Activated naive CD8-positive, alpha-beta T cell treated with anti-CD3 and anti-CD28 coated beads for 36 hours (primary cell): ENCODE measurements at places on chromosomes 4 and X.

DNA sequence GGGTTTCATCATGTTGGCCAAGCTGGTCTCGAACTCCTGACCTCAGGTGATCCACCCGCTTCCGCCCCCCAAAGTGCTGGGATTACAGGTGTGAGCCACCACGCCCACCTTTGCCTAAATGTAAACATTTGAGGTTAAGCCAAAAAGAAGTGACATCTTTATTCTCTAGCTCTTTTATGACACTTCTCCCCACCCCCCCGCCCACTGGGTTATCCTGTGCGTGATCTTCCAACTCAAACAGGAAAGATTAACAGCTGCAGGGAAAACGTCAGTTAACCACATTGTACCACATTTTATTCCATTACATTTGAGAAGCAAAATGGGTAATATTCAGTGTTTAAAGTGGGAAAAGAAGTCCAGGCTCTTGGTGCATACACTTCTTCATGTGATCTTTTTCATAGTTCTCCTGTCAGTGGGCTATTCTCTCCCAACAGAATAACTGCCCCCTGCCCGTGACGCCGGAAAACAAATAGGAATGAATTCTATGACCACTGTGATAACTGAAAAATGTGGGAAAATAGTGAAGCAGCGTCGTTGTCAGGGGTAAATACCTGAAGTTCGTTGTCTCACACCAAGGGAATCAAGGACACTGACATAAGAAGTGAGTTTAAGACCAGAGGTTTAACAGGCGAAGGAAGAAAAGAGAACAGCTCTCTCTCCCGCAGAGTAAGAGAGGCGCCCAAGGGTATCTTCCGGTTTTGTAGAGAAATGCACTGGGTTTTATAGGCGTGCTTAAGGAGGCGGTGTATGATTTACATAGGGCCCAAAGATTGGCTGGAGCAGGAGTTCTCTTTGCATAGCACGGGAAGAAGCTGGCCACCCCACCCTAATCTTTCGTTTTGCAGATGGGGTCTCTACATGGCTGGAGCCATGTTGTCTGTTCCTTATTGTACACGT, 9.7 kb upstream of the SRD5A3 start:
- DNase-seq: peak; percentile 31

GRCh38 chr4:147594107-147594506, 23.1 kb upstream of the TMEM184C start:
- no peak for DNase-seq

DNA sequence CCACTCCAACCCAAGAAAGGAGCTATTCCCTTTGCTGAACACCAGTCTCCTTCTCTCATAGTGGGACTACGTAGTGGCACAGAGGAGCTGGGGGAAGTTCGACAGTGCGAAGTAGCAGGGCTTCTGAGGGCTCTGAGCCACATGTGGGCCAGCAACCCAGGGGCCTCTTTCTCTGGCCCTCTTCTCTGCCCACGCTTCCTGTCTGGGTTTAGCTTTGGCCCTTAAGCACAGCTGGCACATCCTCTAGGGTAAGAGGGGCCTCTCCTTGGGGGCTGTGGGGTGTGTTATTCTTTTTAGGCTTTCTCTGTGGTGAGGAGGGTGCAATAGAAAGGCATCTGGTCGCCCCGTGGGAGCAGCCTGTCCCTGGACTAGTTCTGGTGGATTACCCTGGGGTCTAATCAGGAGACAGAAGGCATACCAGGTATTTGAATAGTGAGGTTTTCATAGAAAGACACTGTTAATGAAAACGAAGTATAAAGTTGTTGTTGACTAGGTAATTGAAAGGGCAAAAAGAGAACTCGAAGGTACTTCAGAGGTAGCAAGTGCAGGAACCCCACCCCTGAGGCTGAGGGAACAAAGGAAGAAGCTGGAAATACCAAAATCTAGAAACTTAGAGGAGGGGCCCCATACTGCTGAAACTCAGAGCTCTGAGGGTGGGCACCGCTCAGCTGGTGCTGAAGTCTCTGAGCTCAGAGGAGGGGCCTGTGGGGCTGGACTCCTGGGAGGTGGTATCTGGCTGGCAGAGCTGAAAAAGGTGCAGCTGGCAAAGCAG, 151.9 kb upstream of the RPS6KA3 start:
- peak; percentile 21 for DNase-seq

GRCh38 chr4:55032788-55033187, 92.6 kb downstream of the KDR start:
- DNase-seq: no peak

DNA sequence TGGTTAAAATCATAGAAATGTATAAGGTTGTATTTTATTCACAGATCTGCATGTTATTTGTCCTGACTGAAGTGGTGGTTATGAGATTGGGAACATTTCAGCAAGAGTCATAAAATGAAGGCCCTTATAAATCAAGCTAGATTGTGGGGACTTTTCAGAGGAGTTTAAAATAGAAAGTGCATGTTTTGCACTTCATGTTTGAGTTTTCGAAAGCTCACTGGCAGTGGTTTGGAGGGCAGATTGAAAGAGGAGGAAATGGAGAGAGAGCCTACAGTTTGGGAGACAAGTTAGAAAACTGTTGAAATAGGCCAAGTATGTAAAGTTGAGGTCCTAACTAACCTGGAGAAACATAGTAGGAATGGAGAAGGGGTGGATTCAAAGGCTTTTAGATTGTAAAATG, 124.9 kb downstream of the KDM6A start:
- DNase-seq: no peak

DNA sequence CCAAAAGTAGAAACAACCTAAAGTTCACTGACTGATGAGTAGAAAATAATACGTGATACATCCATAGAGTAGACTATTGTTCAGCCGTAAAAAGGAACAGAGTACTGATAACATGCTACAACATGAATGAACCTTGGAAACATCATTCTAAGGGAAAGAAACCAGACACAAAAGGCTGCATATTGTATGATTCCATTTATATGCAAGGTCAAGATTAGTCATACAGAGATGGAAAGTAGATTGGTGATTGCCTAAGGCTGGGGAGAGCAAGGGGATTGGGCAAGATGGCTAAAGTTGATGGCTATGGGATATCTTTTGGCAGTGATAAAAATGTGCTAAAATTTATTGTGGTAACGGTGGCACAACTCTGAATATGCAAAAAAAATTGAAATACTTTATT, 209.1 kb downstream of the RELL1 start:
- DNase-seq: no peak

DNA sequence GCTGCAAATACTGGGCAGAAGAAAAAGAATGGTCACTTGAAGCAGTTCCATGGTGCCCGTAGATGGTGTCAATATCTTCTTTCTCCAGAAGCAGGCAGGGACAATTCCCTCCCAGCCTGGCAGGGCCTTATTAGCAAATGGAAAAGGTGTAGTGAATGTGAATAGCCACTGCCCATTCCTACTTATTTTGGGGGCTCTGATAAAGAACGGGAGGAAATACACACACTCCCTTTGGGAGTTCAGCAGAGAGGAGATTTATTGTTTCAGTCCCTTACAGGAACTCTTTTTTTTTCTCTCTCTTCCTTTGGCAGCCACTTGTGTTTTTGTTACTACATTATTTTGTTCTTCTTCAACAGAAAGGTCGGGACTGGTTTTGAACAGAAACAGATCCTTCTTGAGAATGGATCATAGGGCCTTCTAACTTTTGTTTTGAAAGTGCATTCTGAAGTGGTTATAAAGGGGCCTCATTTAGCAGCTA, at the start of gene EMCN:
Gene EMCN, minus strand, starts transcription at position 159 of the 478 bp plus-strand sequence. Its CDS starts 108 bp downstream, at position 51.
- no peak for DNase-seq

DNA sequence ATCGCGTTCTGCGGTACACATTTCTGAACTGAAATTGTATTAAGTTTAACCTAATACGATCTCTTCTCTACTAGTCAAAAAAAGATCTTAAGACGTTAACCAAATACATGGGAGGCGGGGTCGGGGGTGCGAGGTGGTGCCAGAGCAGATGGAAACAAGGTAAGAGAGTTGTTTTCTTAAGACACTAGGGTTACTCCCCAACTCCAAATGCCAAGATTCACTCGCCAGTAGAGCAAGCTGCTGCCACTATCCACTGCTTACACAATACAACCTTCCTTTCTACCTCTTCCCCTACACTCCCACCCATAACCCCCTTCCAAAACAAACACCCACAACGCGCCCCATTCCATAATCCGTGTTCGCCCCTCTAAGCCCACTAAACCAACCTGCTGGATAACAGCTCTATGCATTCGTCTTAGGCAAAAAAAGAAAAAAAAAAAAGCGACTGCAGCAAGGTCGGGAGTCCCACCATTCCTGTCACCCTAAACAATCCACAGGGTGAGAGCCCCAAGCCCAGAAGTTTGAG, 1.3 kb downstream of the LCORL start:
- DNase-seq: peak; percentile 10

- DNase-seq: no peak
Observed at GRCh38 chr4:78520808-78521226, 30.8 kb upstream of the ANXA3 start.

- no peak for DNase-seq
Observed at GRCh38 chrX:33721927-33722326, 410.2 kb downstream of the FAM47A start.

- DNase-seq: no peak
Observed at GRCh38 chr4:120317713-120318112, 251.1 kb upstream of the MAD2L1 start.

DNA sequence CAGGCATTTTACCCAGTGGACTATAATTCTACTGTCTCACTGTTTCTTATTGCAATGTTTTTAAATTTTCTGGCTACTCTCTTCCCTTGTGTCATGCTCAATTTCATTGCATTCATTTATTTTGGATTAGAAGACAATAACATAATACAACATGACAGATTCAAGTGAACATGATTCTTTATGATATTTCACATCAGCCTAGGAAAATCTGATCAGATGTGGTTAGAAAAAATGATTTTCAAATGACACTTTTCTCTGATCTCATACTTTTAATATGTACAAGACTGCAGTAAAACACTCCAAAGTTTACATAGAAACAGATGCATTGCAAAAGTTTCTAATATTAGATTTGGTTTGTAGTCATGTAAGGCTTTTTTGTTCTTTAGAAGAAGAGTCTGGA, 586.0 kb downstream of the ACTRT1 start:
- DNase-seq: no peak

- DNase-seq: no peak
Observed at GRCh38 chr4:14800977-14801376, 201.3 kb upstream of the CPEB2 start.

- no peak for DNase-seq
Observed at GRCh38 chr4:13542577-13543031, 1.7 kb downstream of the NKX3-2 start.

DNA sequence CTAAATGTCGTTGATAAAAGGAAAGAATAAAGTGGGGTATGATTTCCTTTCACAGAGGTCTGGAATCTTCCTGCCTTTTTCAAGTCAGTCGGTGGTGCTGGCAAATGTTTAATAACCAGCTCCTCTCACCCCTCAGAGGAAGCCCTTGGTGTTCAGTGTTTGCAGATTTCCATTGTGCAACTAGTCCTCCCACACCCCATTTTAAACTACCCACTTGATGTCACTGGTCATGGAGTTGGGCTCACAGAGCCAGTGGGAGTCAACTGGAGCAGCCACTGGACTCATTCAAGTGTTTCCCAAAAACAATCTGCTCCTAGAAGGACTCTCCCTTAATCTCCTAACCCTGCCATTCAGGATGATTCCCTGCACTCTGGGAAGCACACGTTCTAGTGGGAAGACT, 149.2 kb downstream of the PTTG2 start:
- DNase-seq: no peak

- DNase-seq: no peak
Observed at GRCh38 chr4:5941601-5942000, 48.7 kb upstream of the CRMP1 start.

DNA sequence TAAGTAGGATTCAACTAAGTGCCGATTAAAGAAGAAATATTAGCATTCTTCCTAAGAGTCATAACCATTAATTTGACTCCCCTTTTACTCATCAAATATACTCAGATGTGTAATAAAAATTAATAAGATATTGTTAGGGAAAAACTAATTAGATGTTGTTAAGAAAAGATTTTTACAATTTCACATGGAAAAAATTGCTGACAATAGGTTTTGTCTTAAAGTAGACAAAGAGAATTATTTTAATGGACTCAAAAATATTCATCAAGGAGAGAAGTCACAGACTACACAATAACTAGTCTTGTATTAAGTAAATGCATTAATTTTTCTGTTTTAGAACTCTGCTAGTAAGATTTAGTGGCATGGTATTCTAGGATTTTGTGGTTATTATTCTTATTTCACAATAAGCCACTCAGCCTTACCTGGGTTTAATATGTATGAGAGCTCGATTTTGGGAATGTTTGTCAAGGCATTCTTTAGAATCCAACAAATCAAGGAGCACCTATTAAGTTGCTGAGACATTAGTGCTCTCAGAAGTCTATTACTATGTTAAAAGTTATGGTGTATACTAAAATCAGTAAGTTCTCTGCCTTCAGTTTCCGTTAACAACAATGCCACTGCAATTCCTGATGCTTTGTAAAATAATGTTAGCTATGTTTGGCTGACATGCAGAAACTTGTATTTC, 110.2 kb upstream of the UGT8 start:
- DNase-seq: no peak

DNA sequence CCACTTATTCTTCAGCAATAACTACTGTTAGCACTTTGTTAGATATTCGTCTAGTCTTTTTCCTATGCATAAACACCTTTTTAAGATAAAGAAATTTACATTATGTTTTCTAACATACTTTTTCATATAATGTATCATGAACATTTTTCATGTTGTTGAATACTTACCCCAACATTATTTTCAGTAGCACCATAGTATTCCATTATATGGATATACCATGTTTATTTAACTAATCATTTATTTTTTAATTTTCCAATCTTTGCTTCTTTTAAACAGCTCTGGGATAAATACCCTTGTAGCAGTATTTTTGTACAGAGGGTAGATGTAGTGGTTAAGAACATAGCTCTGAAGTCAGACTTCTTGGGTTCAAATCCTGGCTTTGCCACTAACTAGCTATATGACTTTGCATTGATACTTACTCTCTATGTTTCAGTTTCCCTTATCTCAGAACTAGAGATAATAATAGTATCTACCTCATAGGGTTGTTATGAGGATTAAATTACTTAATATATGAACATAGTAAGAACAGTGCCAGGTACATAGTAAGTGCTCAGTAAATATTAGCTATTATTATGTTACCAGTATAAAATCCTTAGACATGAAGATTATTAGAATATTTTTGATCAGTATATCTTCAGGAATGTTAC, 11.3 kb downstream of the EXOC1 start:
- DNase-seq: no peak

- DNase-seq: no peak
Observed at GRCh38 chrX:7771788-7772438, 71.1 kb upstream of the VCX start.

- no peak for DNase-seq
Observed at GRCh38 chr4:145132511-145133098, 34.5 kb downstream of the ABCE1 start.

DNA sequence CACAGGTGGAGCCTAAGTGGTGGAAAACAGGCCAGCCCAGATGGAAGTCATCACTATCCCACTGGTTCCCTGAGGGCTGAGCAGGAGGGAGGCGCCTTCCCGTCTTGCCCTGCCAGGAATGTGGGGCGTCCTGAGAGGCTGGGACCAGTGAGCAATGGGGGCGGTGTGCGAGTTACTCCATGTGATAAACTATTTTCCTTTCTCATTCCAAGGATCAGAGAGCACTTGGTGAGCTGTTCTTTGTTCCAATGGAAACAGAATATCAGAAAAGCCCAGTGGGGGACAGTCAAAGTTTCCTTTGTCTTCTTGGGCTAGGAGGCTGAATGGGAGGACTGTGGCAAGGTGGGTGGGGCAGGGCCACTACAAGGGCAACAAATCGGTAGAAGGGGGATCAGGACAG, 86.2 kb downstream of the NHSL2 start:
- no peak for DNase-seq

- no peak for DNase-seq
Observed at GRCh38 chr4:73311428-73311827, 52.8 kb upstream of the ANKRD17 start.
